ENCODE measurements at places on chromosomes 7 and 10.

- no peak for DNase-seq
Measured at GRCh38 chr7:109579901-109580300, 1010.2 kb downstream of the DNAJB9 start.

- DNase-seq = no peak
Measured at GRCh38 chr7:123666492-123666891, 10.8 kb downstream of the LMOD2 start.

DNA sequence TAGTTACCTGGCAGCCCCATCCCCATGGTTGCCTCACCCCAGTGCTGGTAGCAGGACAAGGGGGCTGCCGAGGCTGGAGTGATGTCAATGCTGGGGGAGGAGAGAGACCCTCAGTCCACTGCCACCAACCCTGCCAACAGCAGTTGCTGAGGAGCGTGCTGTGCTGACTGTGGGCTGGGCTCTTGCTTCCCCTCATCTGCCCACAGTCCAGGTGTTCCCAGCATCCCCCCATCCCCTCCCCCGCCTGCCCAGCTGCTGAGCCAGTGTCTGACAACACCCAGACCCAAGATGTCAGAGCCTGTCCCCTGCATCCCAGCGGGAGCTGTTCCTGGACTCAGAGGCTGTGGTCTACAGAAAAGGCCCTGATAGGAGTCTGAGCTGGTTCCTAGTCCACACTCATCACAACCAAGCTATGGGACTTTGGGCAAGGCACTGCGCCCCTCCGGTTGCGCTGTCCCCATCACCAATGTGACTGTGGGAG, 14.6 kb upstream of the PSAP start:
- DNase-seq = no peak

DNA sequence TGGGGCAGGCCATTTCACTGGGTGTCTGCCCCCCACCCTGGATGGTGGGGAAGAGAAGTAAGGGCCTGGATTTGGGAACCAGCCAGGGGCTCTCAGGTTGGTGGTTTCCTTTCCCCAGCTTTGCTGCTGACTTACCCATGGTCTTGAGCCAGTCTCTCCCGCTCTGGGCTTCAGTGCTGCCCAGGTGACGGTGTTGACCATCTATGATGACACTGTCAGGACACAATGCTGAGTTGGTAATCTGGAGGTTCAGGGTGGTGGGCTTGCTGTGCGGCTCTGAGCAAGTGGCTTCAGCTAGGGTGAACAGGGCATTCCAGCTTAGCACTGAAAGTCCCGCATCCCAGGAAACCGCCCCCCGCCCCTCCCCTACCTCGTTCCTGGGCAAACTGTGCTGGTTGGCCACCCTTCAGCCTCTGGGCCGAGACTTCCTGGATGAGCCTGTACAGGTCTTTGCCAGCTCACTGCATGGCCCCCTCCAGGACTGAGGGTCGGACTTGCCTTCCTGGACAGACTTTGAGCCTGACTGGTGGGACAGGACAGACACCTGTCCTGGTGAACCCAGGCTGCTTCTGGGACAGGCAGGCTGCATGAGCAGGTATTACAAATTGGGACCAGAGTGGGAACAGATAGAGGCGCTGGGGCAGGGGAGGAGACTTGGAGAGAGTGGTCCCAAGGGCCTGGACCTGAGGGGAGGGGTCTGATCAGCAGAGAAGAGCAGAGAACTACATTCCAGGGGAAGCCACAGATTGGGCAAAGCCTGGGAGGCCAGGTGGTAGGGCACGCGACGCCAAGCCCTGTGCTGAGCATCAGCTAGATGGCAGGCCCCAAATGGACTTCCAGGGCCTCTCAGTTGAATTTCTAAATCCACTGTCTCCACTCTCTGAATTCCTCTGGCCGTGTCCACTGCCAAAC, 19.9 kb upstream of the ZMIZ1 start:
- no peak for DNase-seq

GRCh38 chr7:1812509-1813393, 142.7 kb downstream of the ELFN1 start:
- no peak for DNase-seq

DNA sequence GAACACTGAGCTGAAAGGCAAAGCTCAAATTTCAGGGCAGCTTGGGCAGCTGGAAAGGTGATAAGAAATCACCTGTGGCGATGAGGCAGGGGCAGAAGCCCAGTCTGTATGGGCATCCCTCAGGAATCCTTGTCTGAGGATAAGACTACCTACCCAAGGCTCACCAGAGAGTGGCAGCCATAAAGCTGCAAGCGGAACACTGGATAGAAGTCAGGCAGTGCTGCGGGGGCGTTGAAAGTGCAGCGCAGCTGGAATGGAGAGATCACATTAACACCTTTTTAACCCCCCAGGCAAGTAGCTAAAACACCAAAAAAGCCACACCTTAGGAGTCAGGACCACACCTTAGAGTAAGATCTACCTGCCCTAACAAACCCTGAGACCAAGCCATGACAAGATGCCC, 38.2 kb downstream of the ABCB5 start:
- no peak for DNase-seq

DNA sequence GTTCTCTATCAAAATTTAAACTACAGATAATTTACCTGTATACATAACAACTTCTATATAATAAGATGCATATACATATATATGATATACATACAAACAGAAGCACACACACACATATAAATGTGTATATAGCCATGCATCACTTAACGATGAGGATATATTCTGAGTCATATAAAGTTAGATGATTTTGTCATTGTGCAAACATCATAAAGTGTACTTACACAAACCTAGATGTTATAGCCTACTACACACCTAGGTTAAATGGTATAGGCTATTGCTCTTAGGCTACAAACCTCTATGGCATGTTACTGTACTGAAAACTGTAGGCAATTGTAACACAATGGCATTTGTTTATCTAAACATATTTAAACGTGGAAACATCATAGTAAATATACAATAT, 937.6 kb upstream of the KCND2 start:
- no peak for DNase-seq

DNA sequence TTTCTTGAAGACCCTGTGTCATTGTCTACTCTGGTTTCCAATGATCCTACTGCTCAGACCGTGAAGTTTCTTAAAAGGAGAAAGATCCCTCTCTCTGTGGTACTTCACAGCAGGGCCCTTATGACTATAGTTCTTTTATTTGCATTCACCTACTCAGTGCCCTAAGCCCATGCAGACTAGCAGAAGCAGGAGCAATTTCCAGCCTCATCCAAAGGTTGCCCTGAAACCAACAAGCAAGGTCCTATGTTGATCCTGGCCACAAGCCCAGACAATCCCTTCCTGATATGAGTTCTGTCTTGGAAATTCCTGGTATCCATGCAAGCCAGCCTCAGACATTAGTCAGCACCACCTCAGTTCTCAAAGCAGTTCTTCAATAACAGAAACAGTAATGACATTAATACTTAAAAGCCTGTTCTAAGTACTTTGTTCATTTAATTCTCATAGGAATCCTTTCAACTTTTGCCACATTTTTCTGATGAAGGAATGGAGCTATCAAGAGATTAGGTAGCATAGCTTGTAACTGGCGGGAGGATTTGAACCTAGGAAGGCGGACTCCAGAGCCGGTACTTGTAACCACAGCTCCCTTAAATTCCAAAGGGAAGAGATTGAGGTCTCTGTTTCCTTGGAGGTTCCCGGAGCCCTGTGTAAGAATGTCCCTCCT, 58.1 kb upstream of the ST8SIA6 start:
- no peak for DNase-seq

GRCh38 chr7:84202855-84203254, 8.3 kb upstream of the SEMA3A start:
- no peak for DNase-seq

- no peak for DNase-seq
Measured at GRCh38 chr7:96415293-96415940, 93.5 kb upstream of the SLC25A13 start.

DNA sequence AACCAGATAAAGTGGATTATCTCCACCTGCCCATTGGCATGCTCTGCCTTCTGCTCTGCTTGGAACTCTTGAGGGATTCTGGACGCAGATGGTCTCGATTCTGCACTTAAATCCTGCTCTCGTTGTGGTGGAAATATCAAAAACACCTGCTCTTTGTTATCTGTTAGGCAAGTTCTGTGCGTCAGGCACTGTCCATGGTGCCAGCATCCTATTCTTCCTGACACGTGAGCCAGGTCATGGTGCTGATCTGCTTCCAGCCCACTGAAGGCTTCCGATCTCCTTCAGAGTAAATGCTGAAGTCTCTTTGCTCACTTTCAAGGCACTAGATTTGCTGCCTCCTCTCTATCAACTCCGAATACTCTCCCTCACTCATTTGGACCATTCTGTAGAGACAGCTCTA, 505.6 kb downstream of the HTR7 start:
- DNase-seq = no peak

DNA sequence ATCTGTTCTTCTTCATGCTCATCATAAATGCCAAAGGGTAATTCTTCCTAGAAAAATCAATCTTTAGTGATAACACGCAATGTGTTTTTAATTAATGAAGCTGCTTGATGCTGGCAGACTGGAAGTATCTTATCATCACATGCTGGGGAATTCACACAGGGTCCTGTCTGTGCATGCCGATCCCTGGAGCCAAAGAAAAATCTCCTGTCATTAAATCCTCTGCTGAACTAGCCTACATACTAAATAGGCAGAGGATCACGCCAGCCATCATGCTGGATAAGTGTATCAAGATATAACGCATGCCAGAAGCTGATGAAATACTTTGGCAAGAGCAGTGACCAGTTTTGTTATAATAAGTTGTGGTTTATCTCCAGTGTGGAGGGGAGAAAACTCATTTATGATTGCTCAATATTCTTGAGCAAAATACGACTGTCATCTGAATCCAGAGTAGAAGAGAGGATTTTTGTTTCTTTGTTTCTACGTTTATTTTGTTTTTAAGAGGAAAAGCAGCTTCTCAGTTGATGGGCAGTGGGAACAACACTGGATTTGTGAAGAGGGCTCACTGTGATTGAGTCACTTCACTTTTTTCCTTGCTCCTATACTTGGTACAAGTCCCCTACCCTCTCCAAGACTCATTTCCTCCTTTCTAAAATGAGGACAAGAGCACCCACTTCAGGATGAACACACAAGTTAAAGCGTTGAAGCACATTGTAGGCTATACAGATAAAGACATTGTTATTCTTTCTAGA, 649.1 kb downstream of the TNS3 start:
- DNase-seq = no peak

DNA sequence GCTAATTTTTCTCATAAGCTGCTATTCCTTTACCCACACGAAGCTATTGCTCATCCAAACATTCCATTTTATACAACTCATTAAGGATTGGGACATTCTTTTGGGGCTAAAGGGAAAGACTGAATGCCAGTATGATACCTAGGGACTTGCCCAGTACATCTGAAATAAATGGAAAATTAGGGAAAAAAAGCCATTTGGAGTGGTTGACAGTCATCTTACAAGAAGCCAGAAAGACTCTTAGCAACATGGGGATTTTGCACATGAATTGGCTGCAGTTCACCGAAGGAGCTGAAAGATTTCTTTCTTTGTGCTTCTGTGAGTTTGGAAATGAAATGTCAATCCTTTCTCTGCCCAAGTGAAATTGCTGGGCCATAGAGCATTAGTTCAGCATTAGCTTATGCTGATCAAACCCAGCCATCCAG, 43.3 kb upstream of the MTURN start:
- DNase-seq = no peak

DNA sequence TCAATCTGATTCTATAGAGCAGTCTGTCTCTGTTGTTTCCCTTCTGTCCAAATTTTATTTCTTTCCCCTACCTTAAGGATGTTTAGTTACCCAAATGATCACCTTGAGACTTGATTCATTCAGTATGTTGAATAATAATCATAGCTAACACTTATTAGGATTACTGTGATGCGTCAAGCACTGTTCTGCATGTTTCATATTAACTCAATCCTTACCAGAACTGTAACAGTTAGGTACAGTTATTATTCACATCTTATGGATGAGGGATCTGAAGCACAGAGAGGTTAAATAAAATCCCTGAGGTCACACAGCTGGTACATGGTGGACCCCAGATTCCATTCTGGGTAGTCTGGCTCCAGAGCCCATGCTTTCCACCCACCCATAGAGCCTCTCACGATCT, 97.9 kb upstream of the SAMD8 start:
- no peak for DNase-seq

DNA sequence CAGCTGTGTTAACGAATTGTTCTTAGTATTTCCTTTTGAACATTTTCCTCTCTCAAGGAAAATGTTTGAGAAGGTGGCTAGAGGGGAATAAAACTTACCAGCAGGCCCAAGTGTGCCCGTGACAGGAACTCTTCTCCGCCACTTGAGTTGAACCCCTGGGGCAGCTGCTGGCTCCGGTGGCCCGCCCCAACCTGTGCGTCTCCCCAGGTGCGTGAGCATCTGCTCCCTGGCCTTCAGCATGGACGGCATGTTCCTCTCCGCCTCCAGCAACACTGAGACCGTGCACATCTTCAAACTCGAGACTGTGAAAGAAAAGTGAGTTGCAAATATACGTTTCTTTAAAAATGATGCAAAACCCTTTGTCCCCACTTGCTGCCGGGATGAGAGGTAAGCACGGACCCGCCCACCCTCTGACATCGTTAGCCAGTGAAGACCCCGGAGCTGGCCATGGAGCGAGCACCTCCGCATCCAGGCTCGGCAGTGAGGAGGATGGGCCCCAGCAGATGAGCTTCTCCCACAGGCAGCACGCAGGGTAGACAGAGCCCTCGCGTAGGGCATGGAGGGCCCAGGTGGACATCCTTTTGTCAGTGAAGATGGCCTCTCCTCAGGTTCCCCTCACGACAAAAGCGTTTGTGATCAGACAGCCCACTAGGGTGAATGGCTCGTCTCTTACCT, 35.7 kb downstream of the WIPI2 start:
- no peak for DNase-seq

GRCh38 chr7:88111140-88111743, 108.6 kb downstream of the SRI start:
- no peak for DNase-seq

- DNase-seq = no peak
Measured at GRCh38 chr7:143454091-143454680, 10.9 kb downstream of the TAS2R60 start.

DNA sequence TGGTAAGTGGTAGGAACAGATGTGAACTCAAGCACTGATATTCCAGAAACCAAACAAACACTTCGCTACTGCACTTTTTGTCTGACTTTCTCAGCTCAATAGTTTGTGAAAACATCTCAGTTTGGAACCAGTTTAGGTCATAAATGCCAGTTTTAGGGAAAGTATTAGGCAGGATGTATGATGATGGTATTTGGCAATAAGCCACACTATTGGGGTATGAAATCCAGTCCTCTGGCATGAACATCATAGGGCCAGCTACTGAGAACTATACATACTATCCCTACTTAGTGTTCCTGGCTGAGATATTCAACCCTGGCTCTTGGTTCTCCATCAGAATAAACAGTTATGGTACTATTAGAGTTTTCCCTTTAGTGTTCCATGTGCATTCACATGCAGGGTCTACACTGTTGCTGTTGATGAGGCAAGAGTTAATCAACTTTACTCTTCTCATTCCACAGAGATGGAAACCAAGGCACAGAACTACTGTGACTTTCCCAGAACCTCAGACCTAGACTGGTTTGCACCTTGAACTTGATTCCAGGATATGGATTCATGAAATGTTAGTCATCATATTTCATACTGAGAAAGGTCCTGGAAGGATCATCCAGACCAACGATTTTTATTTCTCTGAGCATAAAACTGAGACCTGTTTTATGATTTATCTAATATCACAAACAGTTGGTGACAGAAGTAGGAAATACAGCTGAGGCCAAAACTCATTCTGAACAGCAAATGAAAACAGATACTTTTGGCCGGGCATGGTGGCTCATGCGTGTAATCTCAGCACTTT, 20.0 kb upstream of the IFIT2 start:
- DNase-seq = no peak

GRCh38 chr10:18236756-18237155, 96.5 kb downstream of the CACNB2 start:
- no peak for DNase-seq
